ENCODE measurements at places on chromosomes 6 and 20.

GRCh38 chr6:12403201-12403826 lies 113.2 kb downstream of the EDN1 start:
- no peak for DNase-seq

DNA sequence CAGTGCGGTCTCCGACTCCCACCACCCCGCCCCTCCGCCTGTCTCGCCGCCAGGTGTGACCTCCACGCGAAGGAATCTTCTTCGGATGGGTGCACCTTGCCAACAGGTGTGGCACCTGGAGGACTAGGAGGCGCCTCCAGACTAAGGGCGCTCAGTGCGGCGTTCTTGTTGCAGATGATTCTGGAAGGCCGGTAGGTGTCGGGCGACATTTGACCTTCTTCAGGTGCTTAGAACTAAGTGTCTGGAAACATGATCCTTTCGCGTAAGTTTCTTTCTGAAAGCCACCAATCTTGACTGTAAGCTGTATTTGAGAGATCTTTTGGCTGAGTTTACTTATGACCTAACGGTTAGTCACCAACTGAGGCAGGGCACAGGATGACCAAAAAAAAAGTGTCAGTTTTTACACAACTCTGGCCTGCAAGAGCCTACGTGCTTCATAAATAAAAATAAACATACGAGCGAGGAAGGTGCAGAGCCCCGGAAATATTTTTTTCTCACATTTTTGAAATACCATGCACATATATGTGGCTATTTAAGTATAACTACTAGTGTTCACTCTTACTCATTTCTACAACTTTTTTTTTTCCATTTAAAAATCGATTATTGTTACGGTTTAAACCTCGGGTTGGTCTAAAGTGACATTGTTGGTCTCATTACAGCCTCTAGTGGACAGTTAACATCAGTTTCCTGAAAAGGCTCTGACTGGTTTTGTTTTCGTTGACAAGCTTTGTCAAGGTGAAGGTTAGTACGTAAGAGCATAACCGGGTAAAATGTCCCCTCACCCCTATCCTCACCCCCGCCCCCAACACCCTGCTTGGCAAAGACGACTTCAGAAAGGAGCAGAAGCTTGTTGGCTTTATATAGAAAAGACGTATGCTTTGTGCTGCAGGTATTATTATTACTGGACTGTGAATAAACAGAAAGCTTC lies 1.6 kb upstream of the ATXN1 start:
- DNase-seq = peak; percentile 24

GRCh38 chr6:13454286-13455221 lies 32.8 kb downstream of the GFOD1 start:
- DNase-seq = peak; percentile 52

- no peak for DNase-seq
These were observed 88.4 kb downstream of the RTN4IP1 start for GRCh38 chr6:106540907-106541306.

DNA sequence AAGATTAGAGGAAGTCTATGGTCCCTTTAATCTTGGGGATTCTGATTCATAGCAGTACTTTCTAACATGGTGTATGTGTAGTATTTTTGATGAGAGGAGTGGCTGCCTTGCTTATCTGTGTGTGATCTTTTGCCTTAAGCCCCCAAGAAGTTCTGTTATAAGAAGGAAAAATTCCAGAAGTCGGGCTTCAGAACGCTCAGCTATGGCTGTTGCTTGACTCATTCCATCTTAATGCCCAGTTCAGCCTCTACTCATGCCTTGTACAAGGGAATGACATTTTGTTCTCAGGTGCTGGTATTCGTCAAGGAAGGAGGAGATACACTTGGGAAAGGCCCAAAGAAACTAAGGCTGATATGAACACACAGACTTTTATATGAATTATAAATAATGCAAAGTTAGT lies 713.0 kb upstream of the MARCKS start:
- no peak for DNase-seq

GRCh38 chr20:63224412-63225081 lies 8.6 kb upstream of the YTHDF1 start:
- DNase-seq = no peak

DNA sequence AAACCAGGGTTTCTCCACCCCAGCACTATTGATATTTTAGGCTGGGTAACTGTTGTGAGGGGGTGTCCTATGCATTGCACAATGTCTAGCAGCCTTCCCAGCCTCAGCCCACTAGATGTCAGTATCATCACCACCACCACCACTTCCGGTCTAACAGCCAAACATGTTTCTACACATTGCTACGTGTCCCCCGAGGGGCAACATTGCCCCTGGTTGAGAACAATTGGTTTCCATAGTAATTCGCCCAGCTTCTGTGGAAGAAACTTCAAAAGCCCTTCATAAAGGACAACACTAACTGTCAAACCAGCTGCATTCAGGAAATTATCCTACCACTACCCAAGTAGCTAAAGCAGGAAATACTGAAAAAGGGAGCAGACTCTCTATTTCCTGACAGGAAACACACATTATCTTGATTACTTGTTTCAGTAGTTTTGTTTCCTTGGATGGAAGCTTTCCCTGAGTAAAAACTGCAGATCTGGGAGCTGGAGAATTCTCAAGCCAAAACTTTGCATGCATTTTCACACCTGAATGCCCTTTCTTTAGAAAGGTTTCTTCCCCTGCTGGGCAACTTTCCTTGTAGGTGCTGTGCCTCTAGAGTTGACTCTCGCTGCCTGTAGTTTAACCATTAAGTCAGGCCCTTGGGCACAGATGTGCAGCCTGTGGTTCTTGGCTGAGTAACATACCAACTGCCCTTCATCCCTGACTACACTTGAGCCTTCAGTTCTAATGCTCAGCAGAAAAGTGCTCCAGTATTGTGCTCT lies 23.6 kb downstream of the PKHD1 start:
- DNase-seq = peak; percentile 36

GRCh38 chr6:40924839-40925238 lies 114.2 kb downstream of the UNC5CL start:
- no peak for DNase-seq

Measured in activated CD8-positive, alpha-beta memory T cell treated with anti-CD3 and anti-CD28 coated beads for 1 hour (primary cell).